ENCODE measurements at places on chromosomes 4 and X. TPM values are rescaled to one million over a fixed set of nuclear protein-coding genes. Genes with fewer than 3 reads are reported as not detected.

Gene GPRASP1
- total RNA-seq: 3.1 TPM

DNA sequence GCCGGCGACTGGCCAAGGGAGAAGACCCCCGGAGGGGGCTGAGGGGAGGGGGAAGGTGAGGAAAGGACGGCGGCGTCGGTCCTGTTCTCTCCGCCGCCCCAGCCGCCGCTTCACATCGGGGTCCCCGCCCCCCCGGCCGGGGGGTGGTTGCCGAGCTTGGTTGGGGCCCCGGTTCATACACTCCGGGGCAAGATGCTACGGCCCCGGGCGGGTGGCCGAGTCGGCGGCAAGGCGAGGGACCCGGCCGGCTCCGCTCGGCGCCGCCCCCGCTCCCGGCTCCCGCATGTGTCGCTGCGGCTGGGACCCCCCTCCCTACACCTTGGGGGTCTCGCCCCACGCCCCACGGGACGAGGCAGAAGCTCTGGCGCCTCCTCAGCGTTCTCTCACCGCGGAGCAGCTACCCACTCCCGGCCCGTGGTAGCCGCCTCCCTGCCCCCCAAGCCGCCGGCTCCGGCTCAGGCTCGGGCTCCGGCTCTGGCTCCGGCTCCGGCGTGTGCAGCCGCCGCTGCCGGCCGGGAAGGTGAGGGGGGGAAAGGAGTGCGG lies 461 bp downstream of the FBXW7 start:
- peaks cover 7% of the 10 kb centered on the region for H3K36me3 ChIP-seq
- DNase-seq: peak; percentile 3
- H3K4me1 ChIP-seq: peaks cover 32% of the 10 kb centered on the region
- peak overlapping the region; percentile 68 for H3K4me3 ChIP-seq
- no peaks in the 10 kb centered on the region for H3K27me3 ChIP-seq

Gene ALAS2
- total RNA-seq: 111 TPM

Gene LRRC66
- 0.28 TPM for total RNA-seq

DNA sequence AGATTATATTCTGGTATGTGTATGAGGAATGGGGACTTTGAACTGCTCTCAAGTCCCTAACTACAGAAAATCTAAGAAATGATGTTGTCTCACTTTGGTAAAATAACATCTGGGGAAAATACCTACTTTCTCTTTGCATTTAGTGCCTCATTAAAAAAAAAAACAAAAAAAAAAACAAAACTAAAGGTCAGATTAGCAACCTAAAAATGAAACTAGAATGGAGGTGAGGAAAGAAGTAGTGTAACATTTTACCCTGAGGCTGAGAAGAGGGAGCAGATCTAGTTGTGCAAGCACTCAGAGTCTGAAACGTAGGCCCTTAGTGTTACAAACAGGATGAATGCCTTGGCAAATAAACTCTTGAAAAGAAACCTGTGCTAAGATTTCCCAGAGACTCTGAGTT lies 56.0 kb downstream of the VGLL1 start:
- no peak for DNase-seq
- no peak overlapping the region for H3K27ac ChIP-seq
- H3K27me3 ChIP-seq: peaks cover 7% of the 10 kb centered on the region
- no peaks in the 10 kb centered on the region for H3K4me1 ChIP-seq

Gene RRH
- total RNA-seq: not detected

GRCh38 chr4:101960431-101960830 lies 169.9 kb downstream of the BANK1 start:
- H3K4me3 ChIP-seq: no peak overlapping the region
- H3K4me1 ChIP-seq: no peaks in the 10 kb centered on the region
- H3K27ac ChIP-seq: no peak overlapping the region

- DNase-seq: no peak
- no peak overlapping the region for H3K27ac ChIP-seq
- no peaks in the 10 kb centered on the region for H3K27me3 ChIP-seq
These were observed 253.6 kb downstream of the CBLL2 start for GRCh38 chrX:22526339-22526738.

GRCh38 chr4:133493776-133494175 lies 344.7 kb downstream of the PCDH10 start:
- H3K4me1 ChIP-seq: no peaks in the 10 kb centered on the region
- no peak for DNase-seq
- H3K4me3 ChIP-seq: no peak overlapping the region
- H3K36me3 ChIP-seq: no peaks in the 10 kb centered on the region
- no peak overlapping the region for H3K27ac ChIP-seq

Gene GLRA2
- total RNA-seq: 0.60 TPM

- H3K27me3 ChIP-seq: no peaks in the 10 kb centered on the region
- no peaks in the 10 kb centered on the region for H3K4me1 ChIP-seq
- peak; percentile 22 for DNase-seq
- H3K36me3 ChIP-seq: no peaks in the 10 kb centered on the region
These were observed 312.2 kb upstream of the DIAPH2 start for GRCh38 chrX:96372313-96373046.

GRCh38 chrX:69844636-69845035 lies 205.1 kb downstream of the AWAT2 start:
- no peak for DNase-seq
- no peak overlapping the region for H3K27ac ChIP-seq
- no peaks in the 10 kb centered on the region for H3K27me3 ChIP-seq
- H3K4me1 ChIP-seq: no peaks in the 10 kb centered on the region
- no peak overlapping the region for H3K4me3 ChIP-seq

DNA sequence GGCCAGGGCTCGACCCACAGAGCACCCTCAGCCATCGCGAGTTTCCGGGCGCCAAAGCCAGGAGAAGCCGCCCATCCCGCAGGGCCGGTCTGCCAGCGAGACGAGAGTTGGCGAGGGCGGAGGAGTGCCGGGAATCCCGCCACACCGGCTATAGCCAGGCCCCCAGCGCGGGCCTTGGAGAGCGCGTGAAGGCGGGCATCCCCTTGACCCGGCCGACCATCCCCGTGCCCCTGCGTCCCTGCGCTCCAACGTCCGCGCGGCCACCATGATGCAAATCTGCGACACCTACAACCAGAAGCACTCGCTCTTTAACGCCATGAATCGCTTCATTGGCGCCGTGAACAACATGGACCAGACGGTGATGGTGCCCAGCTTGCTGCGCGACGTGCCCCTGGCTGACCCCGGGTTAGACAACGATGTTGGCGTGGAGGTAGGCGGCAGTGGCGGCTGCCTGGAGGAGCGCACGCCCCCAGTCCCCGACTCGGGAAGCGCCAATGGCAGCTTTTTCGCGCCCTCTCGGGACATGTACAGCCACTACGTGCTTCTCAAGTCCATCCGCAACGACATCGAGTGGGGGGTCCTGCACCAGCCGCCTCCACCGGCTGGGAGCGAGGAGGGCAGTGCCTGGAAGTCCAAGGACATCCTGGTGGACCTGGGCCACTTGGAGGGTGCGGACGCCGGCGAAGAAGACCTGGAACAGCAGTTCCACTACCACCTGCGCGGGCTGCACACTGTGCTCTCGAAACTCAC lies 3.6 kb downstream of the MID1IP1 start:
- DNase-seq: peak; percentile 30
- no peaks in the 10 kb centered on the region for H3K36me3 ChIP-seq
- peaks cover 2% of the 10 kb centered on the region for H3K4me1 ChIP-seq
- H3K4me3 ChIP-seq: peak overlapping the region; percentile 54
- peak overlapping the region; percentile 90 for H3K27ac ChIP-seq
- H3K27me3 ChIP-seq: peaks cover 2% of the 10 kb centered on the region

DNA sequence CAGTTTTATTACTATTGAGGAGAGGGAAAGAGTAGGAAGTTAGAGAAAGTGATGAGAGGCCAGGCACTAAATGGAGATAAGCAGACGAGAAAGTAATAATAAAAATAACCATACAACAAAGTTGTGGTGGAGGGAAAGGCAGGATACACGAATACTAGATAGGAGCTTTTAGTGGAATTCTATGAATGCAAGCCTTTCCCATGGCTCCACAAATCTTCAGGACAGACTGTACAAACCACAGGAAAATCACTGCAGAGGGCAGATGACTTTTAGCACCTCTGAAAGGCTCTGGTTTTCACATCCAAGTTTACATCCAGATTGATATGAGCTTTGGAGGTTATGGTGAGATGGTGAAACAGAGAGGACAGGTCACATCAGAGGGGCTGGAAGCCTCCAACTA lies 41.5 kb downstream of the TNIP3 start:
- DNase-seq: no peak
- H3K4me3 ChIP-seq: no peak overlapping the region
- no peaks in the 10 kb centered on the region for H3K27me3 ChIP-seq
- no peaks in the 10 kb centered on the region for H3K36me3 ChIP-seq

DNA sequence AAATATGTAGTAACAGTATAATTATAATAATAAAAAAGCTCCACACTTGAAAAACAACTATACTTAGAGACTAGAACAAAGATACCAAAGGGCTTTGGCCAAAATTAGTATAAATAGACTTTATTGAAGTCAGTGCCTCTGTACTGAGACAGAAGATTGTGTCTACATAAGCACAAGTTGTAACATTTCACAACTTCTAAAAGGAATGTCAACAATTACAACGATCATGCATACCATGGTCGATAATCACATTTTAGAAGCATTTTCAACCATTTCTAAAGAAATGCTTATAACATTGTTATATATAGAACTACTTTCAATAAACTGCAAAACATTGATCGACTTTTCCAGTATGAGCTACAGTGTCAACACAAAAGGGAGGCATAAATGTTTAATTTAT lies 57.0 kb downstream of the DHX15 start:
- peaks cover 29% of the 10 kb centered on the region for H3K36me3 ChIP-seq
- DNase-seq: no peak
- no peak overlapping the region for H3K27ac ChIP-seq

Gene NAA11
- not detected for total RNA-seq

Gene PLRG1
- 62.6 TPM for total RNA-seq

Gene RTL9
- 0.34 TPM for total RNA-seq

DNA sequence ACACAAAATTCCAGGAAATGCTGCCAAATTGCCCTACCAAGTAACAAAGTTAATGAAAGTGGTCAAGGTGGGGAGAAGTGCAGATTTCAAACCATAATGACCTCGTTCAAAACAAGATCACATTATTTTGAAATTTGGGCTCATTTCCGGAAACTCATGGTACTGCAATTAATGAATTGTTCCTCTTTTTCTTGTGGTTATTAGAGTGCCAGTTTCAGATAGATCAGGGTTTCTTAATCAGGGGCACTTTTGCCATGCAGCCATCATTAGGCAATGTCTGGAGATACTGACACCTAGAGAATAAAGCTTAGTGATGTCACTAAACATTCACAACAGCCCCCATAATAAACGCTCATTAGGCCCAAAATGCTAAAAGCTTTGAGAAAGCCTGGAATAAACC lies 381.5 kb upstream of the GALNT7 start:
- no peak for DNase-seq
- H3K27me3 ChIP-seq: no peaks in the 10 kb centered on the region
- no peaks in the 10 kb centered on the region for H3K36me3 ChIP-seq
- no peaks in the 10 kb centered on the region for H3K4me1 ChIP-seq
- no peak overlapping the region for H3K27ac ChIP-seq

Data from lung (tissue), 17 donors.